ENCODE measurements at places on chromosomes 7 and 10.

DNA sequence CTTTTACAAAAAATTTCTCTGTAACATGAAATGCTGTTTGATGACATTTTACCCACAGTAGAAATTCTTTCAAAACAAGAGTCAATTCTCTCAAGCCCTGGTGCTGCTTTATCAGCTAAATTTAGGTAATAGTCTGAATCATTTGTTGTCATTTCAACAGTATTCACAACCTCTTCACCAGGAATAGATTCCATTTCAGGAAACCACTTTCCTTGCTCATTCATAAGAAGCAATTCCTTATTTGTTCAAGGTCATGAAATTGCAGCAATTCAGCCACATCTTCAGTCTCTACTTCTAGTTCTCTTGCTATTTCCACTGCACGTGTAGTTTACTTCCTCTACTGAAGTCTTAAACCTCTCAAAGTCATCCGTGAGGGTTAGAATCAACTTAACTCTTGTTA lies 14.1 kb downstream of the STAG3 start:
- DNase-seq, result no peak

DNA sequence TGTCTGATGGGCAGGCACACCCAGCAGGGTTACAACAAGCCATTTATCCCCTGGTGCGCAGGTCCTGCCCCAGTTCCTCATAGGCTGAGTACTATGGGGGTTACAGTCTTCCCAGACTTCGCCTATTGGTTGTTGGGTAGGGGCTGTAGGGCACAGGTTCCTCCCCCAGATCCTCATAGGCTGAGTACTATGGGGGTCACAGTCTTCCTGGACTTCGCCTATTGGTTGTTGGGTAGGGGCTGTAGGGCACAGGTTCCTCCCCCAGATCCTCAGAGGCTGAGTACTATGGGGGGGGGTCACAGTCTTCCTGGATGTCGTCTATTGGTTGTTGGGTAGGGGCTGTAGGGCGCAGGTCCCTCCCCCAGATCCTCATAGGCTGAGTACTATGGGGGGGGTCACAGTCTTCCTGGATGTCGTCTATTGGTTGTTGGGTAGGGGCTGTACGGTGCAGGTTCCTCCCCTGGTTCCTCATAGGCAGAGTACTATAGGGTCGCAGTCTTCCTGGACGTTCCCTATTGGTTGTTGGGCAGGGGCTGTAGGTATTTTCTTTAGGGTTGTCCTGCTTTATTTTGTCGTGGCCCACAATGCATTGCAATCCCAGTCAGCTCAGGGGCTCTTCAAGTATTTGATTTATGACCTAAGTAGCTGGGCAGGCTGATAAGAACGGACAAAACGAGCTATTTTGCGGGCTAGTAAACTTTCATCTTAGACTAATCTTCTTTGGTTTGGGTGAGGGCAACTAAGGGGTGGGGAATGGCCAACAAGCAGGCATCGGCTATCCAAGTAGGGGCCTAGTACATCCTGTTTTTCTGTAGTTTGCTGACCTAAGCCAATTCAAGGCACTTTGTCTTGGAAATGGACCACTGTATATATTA lies 3.4 kb downstream of the LRRC27 start:
- no peak for DNase-seq

DNA sequence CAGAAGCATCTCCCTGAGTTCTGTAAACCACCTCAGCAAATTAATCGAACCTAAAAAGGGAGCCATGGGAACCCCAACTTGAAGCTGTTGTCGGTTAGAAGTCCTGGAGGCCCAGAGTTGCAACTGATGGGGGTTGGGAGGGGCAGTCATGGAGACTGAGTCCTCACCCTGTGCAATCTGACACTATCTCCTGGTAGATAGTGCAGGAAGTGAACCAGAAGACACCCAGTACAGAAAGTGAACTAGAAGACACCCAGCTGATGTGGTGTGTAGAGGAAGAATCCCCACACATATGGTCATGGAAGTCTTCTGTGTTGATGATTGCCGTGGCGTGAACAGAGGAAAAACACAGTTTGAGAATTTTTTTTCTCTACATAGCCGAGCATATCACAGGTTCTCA lies 58.8 kb upstream of the SRRM3 start:
- no peak for DNase-seq

DNA sequence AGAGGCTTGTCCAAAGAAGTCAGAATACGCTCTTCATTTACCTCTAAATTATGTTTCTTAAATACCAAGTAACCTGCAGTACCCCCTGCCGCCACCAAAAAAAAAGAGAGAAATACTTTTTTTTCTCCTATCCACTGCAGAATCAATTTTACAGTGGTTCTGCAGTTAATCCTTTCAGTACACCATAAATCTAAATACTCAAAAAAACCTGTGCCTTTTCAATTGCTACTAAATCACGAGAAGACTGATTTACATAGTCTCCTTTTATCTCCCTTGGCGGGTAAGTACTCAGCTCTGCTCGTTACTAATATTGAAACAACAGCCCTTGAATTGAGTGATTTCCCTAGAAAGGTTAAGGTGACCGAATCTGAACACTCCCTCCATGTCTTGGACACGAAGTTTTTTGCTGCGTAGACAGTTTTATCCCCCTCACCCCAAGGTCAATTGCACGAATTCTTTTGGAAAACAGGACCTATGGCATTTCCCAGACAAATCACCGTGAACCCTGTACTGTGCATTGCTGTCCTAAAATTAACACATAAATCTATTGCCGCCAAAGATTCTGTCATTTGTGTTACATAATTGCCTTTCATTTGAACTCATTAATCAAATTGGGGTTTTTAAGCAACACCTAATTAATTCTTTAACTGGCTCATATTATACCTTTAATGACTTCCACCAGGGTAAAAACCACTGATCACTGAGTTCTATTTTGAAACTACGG lies 512 bp upstream of the VIM start:
- no peak for DNase-seq

- DNase-seq, result no peak
Measured at GRCh38 chr7:69728304-69728703, 130.0 kb downstream of the AUTS2 start.

DNA sequence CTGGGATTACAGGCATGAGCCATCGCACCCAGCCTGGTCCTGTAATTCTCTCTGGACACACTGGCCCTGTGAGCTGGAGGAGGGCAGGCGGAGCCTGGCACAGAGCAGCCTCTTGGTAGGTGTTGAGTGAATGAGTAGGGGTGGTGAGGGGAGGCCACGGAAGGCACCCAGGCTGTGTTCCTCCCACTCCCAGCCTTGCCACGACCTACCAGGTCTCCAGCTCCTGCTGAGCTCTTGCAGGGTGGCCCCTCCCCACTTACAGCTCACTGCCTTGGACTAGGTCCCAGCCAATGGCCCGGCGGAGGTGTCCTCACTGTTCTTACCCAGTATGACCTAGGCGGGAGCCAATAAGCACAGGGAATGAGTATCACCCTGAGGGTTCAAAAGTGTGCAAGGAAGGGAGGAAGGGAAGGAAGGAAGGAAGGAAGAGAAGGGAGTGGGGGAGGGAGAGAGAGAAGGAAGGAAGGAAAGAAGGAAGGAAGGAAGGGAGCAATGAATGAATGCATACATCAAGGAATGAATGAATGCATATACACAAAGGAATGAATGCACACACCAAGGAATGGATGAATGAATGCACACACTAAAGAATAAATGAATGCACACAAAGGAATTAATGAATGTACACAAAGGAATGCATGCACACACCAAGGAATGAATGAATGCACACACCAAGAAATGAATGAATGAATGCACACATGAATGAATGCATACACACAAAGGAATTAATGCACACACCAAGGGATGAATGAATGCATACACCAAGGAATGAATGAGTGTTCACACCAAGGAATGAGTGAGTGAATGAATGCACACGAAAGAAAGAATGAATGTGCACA lies 45.5 kb downstream of the GTF2IRD1 start:
- no peak for DNase-seq

- no peak for DNase-seq
Measured at GRCh38 chr10:119360181-119360921, 153.0 kb downstream of the GRK5 start.

DNA sequence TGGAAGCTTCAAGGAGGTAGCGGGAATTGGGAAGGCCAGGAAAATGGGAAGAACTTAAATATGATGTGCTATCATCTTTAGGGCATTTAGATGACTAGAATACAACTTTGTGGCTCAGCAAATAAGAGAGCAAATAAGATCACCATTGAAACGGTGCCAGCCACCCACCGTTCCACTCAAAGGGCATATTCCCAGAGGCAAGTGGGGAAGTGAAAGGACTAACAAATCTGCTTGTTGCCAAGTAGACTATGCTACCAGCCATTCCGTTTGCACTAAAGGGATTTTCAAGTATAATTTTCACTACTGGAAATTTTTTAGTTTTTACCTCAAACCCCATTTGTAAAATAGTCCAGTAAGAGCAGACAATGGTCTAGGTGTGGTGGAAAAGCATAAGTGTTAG lies 4.0 kb upstream of the PPP1R3C start:
- no peak for DNase-seq

DNA sequence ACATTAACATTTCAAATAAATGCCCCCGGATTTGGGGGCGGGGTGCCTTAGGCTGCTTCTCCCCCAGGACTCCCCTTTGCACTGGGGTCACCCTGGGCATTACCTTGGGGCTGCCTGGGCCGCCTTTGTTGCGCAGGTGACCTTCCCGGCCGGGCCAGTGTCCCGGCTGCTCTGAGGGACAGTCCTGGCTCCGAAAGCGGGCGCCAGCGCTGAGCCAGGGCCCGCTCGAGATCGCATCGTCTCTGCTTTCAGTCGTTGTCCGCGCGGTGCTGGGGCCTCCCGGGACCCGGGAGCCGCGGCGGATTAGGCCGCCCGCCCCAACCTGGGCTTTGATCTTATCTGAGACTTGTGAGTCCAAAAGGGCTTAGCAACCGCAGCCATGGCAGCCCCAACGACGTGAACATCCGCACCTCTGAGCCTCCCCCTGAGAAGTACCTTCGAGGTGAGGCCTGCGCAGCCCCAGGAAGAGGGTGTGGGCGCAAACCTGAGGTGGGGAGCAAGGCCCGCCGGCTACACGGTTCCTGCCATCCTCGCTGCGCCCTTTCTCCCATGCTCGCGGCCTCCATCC lies 14.8 kb upstream of the WAPL start:
- DNase-seq, result no peak

- DNase-seq, result no peak
Measured at GRCh38 chr7:103805346-103805745, 184.1 kb downstream of the RELN start.

DNA sequence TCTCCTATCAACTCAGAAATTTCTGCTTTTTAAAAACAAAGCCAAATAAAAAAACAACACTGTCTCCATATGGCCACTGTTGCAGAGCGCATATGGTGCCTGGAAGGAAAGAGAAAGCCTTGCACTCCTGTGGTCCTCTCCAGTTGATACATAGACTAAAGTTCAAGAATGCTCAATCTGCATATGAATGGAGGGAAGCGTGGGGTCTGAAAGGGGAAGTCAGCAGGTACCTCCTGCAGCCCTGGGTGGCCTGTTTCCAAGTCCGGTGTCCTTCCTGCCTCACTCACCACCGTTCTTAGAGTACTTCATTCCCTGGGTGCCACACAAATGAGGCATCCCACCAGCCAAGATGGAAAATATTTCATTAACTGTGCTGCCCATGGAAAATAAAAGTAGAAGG lies 138.3 kb upstream of the PALS2 start:
- no peak for DNase-seq

DNA sequence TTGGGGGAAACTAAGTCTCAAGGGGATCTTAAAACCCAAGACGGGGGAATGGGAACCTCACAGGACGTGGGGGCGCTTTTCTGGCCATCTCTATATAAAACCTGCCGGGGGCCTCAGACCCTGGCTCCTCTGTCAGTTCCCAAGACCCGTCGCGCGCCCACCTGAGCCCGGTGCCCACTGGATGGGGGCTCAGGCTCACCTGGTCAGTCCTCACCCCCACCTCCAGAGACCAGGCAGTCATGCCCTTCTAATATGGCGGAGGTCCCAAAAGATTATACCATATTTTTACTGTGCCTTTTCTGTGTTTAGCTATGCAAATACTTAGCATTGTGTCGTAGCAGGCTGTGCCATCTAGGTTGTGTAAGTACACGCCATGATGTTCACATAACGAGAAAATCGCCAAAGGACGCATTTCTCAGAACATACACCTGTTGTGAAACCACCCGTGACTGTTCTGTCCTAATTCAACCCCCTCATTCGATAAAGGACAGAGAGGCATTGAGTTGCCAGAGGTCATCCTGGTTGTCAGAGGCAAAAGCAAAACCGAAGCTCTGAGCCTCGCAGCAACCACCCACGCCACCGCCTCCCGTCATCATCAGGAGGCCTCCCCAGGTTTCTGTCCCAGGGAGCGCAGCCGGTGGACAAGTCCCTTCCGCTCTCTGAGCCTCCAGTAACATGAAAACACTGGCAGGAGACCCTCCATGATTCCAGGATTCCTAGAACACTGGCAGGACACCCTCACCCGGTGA lies 28.9 kb downstream of the OAT start:
- DNase-seq, result no peak

GRCh38 chr10:47035171-47035818 lies 124.1 kb downstream of the PTPN20 start:
- no peak for DNase-seq

- no peak for DNase-seq
Measured at GRCh38 chr7:114644455-114644854, 229.8 kb downstream of the FOXP2 start.

DNA sequence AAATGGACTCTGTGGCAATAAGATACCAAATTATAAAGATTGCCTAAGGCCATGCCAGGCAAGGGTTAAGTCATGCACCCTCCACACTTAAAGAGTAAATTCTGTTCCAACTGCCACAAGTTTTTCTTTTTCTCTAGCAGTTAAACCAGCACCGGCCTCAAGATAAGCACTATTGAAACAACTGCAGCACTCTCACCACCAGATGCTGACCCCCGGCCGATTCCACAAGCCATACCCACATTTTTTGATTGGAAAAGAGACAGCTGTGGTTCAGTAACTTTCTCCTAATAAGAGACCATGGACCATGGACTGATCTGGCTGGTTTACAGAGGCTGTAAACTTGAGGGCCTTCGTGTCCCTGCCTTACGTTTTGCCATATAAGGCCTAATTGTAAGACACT lies 44.9 kb downstream of the GRM8 start:
- no peak for DNase-seq

DNA sequence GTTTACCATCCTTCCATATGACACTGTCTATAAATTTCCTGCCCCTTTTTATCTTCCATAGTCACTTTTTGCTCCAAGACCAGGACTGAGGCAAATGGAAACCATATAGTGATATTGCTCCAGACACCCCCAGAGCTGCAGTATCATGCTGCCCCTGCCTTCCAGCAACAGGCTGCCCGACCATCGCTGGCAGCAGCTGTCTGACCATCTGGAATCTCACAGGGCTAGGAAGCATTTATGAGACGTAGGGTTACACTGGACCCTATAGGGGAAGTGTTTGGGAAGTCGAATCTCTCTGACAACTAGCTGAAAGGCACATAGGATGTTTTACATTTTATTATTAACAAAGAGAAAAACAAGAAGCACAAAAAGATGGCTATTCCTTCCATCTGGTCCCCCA lies 19.4 kb downstream of the ENO4 start:
- DNase-seq, result no peak

- DNase-seq, result no peak
Measured at GRCh38 chr7:79287981-79288380, 165.5 kb downstream of the MAGI2 start.

DNA sequence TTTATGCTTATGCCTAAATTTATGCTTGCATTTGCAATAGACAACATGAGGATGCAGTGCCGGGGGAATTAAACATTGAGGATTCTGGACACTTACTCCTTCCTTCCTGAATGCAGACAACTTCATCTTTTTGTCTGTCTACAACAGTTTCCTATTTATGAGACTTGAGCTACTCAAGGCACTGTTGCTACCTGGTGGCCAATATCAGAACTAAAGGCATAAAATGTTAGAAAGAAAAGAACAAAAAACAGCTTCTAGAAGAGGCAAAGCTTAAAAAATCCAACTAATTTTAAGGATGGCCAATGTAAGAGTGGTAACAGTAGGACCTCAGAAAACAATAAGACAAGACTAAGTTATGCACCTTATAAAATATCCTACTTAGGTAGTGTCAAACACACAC lies 144.5 kb upstream of the PTN start:
- no peak for DNase-seq

Data from HS-5 (cell line).